Muscle of leg (tissue), 16 donors: ENCODE measurements at places on chromosomes 3 and 15. TPM values are rescaled to one million over a fixed set of nuclear protein-coding genes. Genes with fewer than 3 reads are reported as not detected.

DNA sequence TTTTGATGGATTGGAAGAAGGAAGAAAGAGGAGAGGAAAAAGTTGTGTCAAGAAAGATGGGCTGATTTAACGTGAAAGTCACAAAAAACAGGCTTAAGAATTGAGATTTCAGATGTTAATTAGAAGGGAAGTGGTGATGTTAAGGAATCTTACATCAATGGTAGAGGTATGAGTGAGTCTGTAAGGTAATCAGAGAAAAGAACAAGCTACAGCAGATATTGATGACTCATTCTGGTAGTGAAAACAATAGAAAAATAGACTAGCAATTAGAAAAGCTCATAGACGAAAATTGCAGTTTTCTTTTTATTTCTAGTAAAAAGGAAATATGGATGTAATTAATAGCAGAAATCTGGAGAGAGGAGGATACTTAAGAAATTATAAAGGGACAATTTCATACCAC lies 559.6 kb downstream of the MCTP2 start:
- no peak for DNase-seq

GRCh38 chr3:151926956-151927355 lies 53.5 kb downstream of the SUCNR1 start:
- DNase-seq, result peak; percentile 84

- no peak for DNase-seq
These were observed 14.2 kb upstream of the PPP1R2 start for GRCh38 chr3:195557322-195557721.

GRCh38 chr3:184786280-184786941 lies 25.6 kb upstream of the VPS8 start:
- DNase-seq, result peak; percentile 93

DNA sequence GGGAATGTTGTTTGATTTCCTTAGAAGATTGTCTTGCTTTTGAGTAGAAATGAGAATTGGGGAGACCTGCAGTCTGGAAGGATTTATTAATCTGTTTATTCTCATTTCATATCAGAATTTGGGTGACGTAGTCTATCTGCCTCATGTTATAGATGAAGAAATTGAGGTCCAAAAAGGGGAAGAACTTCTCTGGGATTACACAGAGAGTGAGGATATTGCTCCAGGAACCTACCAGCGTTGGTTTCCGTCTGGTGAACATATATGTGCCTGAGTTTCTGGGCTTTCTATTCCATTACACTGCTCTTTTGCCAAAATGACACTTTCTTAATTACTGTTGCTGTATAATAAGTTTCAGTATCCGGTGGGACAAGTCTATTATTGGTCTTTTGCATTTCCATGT lies 51.8 kb downstream of the CTDSPL start:
- no peak for DNase-seq

DNA sequence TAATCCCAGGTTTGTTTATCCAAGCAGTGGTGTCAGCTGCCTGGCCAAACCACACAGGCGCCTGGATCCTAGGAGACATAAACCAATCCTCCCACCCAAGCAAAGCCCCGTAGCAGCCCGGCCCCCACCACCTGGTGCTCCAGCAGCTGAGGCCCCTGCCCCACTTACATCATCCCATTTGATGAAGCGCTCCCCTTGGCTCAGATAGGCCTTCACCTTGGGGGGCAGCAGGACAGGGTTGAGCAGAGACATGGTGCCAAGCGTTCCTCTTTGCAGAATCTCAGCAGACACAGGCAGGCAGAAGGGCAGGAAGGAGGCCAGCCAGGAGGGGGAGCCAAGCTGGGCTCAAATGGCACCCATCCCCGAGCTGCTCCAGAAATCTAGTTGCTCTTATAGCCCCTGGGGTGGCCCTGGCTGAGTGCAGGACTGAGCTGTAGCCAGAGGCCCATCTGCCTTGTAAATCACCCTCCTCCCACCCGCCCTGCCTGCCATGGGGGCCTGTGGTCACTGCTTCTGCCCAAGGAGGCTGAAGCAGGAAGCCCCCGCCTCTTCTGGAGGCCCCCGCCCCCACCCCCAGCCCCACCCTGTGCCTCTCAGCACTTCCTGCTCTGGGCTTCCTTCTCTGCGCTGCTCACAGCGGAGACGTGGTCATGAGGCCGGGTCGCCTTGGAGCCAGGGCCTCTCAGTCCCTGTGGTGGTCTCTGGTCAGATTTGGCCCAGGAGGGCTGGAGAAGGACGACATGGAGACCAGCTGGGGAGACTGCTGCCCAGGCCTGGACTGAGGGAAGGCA lies at the start of gene PLCB2:
Gene PLCB2, minus strand, starts transcription at position 515 of the 791 bp plus-strand sequence. Its CDS starts 263 bp downstream, at position 252.
- peak; percentile 53 for DNase-seq

DNA sequence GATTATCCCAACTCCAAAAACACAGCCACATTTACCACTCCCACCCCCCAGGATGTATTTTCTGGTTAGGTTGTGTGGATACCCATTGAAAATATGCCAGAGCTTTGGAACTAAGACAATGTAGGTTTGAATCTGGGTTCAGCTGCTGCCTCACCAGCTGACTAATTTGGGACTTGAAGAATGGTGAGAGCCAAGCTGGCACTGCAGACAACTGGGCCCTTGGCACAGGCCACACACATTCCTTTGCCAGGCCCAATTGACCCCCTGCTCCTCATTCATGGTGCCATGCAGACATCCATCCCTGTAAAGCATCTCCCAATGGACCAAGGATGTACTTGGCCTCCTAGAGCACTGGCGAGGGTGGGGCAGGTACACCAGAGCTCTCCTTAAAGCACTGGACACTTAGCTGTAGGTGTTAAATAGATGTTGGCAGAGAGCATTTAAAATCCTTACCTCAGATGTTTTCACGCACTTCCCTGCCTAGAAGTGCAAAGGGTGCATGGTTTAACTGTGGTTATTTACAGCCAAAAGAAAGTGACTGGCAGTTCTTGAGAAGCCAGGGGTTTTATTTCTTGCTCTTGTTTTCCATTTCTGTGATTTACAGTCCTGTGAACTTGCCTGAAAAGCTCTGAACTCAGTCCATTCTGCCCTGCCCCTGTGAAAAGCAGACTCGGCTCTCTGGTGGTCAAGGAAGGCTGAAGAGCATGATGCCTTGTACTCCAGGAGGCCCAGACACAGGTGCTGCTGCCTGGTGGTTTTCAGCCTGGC lies 138.5 kb downstream of the CLSTN2 start:
- DNase-seq, result no peak

- DNase-seq, result no peak
These were observed 91.5 kb downstream of the MYLK start for GRCh38 chr3:123792473-123793201.

DNA sequence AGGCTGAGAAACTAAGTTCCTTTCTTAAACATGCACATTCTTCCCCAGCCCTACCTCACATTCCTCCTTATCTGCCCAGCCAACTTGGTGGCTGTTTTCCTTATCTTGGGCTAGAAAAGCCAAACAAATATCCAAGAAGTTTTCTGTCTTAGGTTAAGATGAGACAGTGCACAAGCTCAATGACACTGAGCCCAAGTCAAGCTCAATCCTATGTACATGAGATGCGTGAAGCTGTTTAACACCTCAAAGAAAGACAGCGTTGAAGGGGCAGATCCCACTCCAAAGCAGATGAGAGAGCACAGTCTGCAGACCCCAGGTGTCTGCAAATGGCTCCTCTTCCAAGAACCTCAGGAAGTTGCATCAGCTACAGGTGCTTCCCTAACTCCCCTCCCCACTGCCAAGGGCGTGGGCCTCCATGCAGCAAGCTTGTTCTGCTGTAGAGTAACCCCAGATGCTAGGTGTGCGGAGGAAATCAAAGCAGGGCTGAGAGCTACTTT lies 16.6 kb downstream of the LRRC2 start:
- DNase-seq, result peak; percentile 7

GRCh38 chr3:128367761-128368160 lies 98.9 kb downstream of the DNAJB8 start:
- DNase-seq, result no peak

GRCh38 chr3:128473737-128474136 lies 7.0 kb upstream of the DNAJB8 start:
- no peak for DNase-seq

KY gene
- polyA plus RNA-seq, result 78.3 TPM

GOLGA6L7 gene
- 0.26 TPM for polyA plus RNA-seq

ANKRD63 gene
- polyA plus RNA-seq, result 0.22 TPM

TNFSF10 gene
- 7.2 TPM for polyA plus RNA-seq

TRIM42 gene
- polyA plus RNA-seq, result not detected

PP2D1 gene
- polyA plus RNA-seq, result 0.37 TPM

YEATS2 gene
- 30.6 TPM for polyA plus RNA-seq
